Brain (organoid and tissue), 16 donors: ENCODE measurements at places on chromosomes 5 and 9.

DNA sequence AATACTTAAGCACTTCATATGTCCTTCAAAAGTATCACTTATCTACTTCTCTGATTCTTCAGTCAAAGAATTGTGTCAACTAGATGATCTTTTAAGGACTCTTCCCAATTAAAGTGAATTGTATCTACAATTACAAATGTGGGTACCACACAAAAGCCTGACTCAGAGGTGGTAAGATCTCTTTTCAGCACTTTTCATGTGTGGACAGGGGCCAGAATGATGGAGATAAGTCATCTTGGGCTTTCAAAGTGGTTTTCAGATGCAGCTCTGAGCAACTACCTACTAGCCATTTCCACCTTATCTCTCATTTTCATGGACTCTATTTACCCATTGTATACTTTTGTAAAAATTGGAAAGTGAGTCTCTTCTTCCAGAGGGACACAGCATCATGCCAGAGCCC, 8.4 kb downstream of the COX7C start:
- DNase-seq = no peak

GRCh38 chr9:35396560-35397215, 93.2 kb upstream of the RUSC2 start:
- no peak for DNase-seq

DNA sequence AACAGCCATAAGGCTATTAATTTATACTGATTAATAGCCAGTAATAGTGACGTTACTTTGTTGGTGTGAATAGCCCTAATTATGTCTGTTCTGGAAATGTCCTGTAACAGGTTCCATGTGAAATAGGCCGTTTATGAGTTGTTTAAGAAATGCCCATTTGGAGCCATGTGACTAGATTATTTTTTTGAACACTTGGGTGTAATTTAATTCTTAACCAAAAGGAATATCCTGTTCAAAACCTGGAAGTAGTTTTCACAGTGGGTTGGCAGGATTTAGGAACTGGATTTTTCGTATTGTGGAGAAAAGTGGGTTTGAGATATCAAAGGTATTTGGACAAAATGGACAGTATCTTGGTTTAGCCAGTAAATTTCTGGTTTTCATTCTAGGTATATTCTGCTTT, 1.3 kb downstream of the TENT2 start:
- DNase-seq = no peak

GRCh38 chr5:2736872-2737271, 14.6 kb downstream of the IRX2 start:
- no peak for DNase-seq

DNA sequence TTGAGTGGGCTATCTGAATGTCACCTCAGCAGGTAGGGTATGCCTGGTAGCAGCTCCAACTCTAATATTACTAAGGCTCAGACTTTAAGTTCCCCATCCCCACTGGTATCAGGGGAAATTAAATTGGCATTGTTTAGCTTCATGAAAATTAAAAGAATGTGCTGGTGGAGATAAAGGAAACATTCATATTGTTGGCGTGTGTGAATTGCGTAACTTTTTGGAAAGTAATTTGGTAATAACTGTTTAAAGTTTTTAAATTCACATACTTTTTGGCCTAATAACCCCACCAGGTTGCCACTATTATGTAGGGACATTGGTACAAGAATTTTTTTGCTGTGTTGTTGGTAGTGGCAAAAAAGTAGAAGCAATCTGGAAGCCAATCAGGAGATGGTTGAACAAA, 29.4 kb downstream of the TNPO1 start:
- no peak for DNase-seq

DNA sequence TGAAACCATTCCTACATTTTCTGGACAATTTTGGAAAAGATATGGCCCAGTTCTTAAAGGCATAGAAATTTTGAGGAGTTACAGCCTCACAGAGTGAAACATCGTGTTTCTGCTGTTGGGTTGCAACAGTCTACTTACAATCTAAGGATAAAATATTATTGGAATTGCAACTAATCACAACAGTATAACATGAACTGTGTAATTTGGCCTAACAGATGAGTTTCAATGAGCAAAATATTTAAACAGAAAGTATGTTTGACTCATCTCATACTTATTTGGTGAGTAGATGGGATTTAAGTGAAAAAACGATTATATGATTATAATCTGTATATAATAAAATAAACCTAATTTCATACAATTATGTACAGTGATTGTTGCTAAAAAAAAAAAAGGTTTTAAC, 1061.8 kb downstream of the CDH12 start:
- DNase-seq = no peak
